ENCODE measurements at places on chromosomes 6 and 20.
A peak's percentile ranks its signal among the peaks of the same experiment; 100 is the strongest.

GRCh38 chr20:59662856-59663512, 58.6 kb downstream of the PHACTR3 start:
- DNase-seq, result no peak

GRCh38 chr6:42124223-42124836, 18.1 kb downstream of the C6orf132 start:
- no peak for DNase-seq

GRCh38 chr20:46349742-46350056, 41.4 kb upstream of the CDH22 start:
- DNase-seq, result no peak

DNA sequence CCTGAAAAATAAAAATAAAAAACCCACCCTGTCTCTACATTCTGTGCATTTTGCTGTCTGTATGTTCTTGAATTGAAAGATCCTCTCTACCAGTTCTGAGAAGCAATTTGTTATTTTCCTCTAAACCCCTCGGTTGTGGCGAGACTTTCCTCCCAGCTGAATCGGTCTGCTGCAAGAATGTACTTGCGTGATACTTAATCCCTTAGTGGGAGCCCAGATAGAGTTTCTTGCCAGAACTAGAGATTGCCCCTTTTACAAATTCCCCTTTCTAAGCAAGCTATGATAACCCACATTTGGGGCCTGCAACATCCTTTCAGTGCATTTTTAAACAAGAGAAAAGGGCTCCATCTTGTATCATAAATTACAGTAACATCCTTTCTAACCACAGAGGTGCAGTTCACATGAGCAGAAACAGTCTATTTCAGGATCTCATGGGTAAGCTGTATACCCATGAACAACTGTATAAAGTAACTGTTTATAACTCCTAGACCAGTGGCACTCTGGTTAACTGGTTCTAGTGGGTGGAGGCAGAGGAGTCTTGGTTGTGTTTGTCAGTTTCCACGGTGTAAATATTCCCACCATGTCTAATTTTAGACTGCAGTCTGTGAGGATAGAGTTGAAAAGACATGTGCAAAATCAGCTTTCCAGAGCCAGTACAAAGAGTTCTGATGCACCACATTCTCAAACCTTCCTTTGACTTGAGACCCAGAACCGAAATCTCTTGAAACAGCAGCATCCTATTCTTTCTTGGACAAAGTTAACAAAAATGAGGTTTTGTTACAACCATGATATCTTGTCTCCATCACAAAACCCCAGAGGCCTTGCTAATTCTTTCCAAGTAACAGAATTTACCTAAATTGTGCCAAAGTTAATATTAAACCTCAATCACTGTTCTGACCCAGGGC, 113.1 kb upstream of the ZNF217 start:
- DNase-seq, result no peak

GRCh38 chr20:50526403-50526989, 16.3 kb downstream of the PTPN1 start:
- DNase-seq, result no peak

DNA sequence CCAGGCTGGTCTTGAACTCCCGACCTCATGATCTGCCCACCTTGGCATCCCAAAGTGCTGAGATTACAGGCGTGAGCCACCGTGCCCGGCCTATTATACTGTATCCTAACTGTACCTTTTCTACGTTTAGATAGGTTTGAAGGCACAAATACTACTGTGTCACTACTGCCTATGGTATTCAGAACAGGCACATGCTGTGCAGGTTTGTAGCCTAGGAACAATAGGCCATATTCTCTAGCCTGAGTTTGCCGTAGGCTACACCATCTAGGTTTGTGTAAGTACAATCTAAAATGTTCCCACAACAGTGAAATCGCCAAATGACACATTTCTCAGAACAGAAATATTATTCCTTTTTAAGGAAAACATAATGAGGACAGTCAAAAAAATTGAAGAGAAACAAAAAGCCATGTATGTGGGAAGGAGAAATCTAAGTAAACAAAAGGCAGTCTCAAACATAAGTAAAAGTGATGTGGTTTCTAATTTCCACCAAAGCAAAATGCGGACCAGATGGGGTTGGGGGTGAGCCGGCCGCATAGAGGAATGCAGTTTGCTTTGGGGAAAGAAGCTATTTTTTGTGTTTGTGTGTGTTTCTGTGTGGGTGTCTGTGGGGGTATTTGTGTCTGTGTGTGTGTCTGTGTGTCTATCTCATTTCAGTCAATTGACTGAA, 192.6 kb upstream of the SALL4 start:
- DNase-seq, result peak; percentile 20

- DNase-seq, result no peak
These were observed 630 bp downstream of the PPP1R3G start for GRCh38 chr6:5085648-5086293.

DNA sequence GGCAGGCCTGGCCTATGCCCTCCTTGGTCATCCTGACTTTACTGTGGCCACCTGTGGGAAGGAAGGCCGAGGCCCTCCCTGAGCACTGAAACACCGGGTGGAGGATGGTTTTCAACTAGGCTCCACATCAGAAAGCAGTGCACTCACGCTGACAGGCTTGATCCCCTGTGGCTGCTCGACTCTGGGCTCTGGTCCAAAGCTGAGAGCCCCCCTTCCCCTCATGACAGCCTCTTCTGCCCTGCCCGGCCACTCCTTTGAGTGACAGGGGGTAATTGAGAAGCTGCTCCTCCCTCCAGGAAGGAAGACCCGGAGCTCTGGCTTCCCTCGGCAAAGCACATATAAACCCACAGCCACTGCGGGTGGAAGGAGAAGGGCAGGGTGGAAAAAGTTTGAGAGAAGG, 43.6 kb downstream of the MUC22 start:
- DNase-seq, result no peak

GRCh38 chr6:44662461-44663121, 275.1 kb downstream of the CDC5L start:
- DNase-seq, result no peak

- no peak for DNase-seq
These were observed 91.5 kb upstream of the BEND6 start for GRCh38 chr6:56863366-56863765.

DNA sequence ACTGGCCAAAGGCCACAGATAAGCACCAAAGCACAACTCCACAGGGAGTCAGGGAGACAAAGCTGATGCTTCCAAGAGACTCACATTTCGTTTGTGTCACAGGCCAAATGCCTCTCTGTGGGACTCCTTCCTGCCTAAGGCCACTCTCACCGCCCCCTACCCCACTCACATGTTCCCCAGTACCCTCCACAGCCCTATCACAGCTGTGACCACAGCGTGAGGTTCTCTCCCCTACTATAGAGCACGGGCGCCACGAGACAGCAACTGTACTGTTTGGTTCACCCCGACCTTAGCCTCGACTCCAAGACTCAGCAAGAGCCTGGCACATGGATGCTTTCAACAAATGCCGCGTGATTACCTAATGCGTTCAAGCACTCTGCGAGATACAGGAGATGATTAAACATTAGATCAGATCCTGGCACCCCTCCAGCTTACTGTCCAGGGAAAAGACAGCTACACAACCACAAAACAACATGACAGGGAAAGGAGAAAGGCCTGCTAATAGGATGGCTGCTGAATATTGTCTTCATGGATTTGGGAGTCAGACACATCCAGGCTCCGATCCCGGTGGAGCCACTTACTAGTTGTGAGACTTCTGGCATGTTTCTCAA, 105.5 kb downstream of the AGPAT4 start:
- DNase-seq, result peak; percentile 99

GRCh38 chr20:45867819-45868176, 10.4 kb downstream of the ZSWIM3 start:
- DNase-seq, result no peak

- DNase-seq, result no peak
These were observed 15.4 kb downstream of the SNPH start for GRCh38 chr20:1281279-1282057.

DNA sequence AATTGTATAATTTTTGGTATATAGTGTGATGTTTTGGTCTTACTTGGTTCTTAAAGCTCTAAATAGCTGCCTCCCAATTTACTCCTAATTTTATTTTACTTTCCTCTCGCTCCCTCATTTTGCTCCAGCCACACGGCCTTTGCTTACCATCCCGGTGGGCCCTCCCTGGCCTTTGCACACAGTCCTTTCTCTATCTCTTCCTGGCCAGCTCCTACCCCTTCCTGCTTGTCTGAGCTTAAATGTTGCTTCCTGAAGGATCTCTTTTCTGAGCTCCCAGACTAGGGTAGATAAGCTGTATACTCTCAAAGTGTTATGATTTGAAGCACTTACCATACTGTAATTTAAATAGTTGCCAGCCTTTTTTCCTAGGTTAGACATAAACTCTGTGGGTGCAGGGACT, 121.7 kb downstream of the UTRN start:
- no peak for DNase-seq

- DNase-seq, result no peak
These were observed 74.1 kb downstream of the DNAH8 start for GRCh38 chr6:38789256-38789655.

DNA sequence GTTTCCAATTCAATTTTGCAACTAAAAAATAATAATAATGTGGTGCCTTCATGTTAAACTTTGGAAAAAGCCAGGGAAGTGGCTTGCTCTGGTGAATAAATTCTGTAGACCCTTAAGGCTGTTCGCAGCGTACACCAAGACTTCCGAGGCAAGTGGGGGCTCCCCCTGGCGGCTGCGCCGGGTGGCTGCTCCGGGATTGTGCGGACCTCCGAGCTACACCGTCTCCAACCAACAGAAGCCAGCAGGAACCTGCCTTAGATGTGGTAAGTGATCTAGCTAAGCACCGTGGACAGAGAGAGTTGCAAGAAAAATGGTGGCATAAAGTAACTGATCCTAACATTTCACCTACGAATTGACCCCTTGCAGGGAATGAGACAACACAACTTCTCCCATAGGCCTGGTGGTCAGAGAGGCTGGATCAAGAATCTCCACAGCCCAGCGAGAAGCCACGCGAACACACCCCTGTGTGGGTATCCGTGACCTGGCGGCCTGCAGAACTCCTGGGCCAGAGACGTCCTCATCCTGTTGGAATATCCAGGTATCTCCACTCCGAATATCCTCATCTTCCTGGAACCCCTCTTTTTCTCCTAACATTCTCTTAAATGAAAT, 69.6 kb downstream of the TBXT start:
- peak; percentile 59 for DNase-seq

DNA sequence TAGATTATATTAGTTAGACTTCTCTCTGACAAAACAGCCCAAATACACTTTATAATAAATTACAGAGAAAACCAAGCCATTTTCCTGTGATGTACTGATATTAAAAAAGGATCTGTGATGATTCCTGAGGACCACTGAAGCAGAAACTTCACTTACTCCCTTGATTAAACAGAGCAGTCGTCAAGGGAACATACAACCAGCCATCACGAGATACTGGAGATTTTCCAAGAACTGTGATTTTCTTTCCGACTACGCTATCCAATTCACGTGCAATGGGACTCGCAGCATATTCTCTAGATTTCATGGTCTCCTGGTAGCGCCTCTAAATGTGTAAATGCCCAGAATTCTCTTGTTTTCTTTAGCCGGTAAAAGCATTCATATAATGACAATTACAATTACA, 377.4 kb downstream of the PHF3 start:
- DNase-seq, result no peak

DNA sequence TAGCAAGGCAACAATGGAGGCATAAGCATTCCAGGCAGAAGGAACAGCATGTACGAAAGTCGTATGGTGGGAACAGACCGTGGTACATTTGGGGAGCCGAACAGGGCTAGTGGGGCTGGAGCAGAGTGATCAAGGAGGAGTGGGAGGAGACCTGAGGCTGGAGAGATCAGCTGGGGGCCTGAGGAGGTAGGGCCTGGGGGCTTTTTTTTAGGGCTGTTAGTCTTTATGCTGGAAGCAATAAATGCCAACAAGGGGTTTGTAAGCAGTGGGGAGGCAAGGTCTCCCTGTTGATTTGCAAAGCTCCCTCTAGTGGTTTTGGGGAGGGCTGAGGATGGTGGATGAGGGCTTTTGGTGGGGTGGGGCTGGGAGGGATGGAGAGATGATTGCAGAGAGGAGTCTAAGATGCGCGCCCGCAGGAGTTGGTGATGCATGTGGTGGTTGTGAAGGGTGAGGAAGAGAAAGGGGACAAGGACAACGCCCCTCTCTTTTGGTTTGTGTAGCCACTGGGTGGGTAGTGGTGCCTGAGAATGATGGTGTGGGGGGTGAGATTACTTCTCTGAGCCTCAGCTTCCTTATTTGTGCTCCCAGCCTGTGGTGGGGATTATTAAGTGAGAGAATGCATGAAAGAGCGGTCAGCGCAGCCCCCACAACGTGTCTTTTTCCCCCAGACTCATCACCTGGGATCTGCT, 74.1 kb upstream of the TOX2 start:
- DNase-seq, result no peak

DNA sequence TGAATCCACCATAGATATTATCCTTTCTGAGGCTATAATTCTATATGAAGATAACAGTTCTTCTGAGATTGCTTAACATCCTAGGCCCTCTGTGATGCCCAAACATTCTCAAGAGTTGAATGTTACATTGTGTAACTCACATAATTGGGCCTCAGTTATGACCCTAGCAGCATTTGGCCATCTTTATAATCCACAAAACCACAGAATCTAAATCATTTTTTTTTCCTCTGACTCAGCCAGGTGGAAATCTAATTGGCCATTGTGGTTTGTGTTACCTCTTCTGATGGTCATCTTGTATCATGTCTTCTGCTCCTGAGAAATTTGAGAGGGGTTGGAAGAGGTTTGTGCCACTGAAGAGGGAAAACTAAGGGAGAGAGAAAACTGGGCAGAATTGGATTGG, 99.5 kb downstream of the LINC00237 start:
- DNase-seq, result no peak

- DNase-seq, result no peak
These were observed 7.8 kb downstream of the HRH3 start for GRCh38 chr20:62212299-62212698.

DNA sequence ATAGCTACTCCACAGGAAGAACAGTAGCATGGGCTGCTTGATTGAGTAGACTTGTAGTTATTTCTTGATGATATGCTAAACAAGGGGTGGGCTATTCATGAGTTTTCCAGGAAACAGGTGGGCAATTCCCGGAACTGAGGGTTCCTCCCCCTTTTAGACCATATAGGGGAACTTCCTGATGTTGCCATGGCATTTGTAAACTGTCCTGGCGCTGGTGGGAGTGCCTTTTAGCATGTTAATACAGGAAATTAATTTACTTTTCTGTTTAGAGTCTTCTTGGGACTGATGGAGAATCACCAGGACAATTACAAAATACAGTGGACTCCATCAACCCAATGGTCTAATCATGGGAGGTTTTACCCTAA, 22.7 kb downstream of the CYP24A1 start:
- no peak for DNase-seq

- DNase-seq, result no peak
These were observed 2.6 kb upstream of the TRIM38 start for GRCh38 chr6:25959890-25960536.

- no peak for DNase-seq
These were observed 1.7 kb downstream of the PCMT1 start for GRCh38 chr6:149751239-149751638.

GRCh38 chr6:161029195-161029809, 37.7 kb downstream of the MAP3K4 start:
- no peak for DNase-seq

GRCh38 chr6:11392778-11393507, 144.6 kb upstream of the TMEM170B start:
- DNase-seq, result no peak

- DNase-seq, result no peak
These were observed at the start of gene PCSK2 for GRCh38 chr20:17226410-17227218. PCSK2 (plus strand) TSS chr20:17227040; CDS start chr20:17227306, 266 bp downstream.

- DNase-seq, result no peak
These were observed 493.9 kb upstream of the MARCKS start for GRCh38 chr6:113363048-113363798.

- no peak for DNase-seq
These were observed 47.5 kb downstream of the CNBD2 start for GRCh38 chr20:36015806-36016403.
